Cardiac fibroblast (primary cell): ENCODE measurements at places on chromosomes 12 and 14.
A peak's percentile ranks its signal among the peaks of the same experiment; 100 is the strongest.

- DNase-seq, result peak; percentile 46
Measured at GRCh38 chr12:80056845-80057244, 42.5 kb upstream of the OTOGL start.

DNA sequence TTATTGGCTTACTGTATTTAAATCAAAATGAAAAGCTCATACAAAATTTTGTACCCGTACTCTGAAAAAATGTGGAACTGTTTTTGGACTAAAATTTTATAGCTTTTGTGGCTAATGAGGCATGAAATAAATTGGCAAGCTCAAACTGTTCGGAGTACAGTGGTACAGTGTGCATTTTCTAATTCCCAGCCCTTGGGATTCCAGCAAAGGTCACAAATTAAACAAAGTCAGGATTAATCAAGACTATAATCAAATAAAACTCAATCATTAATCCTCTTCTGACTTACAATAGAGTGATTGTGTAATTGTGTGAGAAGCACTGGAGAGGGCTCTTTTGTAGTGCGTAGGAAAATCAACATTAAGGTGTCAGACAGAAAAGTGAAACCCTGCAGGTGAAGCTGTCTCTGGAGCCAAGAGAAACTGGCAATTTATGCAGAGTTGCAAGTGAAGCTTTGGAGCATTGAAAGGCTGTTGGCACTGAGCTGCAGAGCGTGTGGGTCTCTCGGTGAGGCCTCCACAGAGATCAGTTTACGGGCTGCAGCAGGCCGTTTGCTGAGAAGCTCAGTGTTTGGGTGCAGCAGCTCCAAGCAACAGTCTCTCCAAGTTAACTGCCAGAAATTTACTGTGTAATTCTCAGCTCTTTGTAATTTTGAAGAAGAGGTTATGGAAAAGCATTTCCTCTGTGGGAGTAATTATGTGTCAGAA is 275.9 kb downstream of the FBXL14 start:
- DNase-seq, result peak; percentile 31

GRCh38 chr12:47100160-47100559 is 20.4 kb upstream of the AMIGO2 start:
- DNase-seq, result no peak

- DNase-seq, result no peak
Measured at GRCh38 chr14:100330388-100330931, 7.3 kb downstream of the SLC25A47 start.

DNA sequence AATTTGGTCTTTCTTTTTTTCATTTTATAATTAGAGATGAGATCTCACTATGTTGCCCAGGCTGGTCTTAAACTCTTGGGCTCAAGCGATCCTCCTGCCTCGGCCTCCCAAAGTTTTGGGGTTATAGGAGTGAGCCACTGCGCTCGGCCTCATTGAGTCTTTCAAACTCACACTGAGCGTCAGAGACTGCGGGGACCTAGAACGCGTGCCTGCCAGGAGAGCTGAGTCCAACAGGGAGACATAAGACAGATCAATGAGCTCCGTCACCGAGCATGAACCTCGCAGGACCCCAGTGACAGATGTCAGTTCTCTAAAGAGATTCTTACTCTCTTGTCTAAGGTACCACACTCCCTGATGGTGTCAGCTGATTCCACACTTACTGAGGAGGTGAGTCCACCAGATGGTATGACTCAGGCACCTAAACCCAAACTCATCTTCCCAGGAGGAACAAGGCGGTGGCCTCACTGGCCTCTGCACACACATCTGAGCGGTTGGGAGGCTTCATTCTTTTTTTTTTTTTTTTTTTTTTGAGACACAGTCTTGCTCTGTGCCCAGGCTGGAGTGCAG is 58.9 kb downstream of the CCDC88C start:
- DNase-seq, result no peak

DNA sequence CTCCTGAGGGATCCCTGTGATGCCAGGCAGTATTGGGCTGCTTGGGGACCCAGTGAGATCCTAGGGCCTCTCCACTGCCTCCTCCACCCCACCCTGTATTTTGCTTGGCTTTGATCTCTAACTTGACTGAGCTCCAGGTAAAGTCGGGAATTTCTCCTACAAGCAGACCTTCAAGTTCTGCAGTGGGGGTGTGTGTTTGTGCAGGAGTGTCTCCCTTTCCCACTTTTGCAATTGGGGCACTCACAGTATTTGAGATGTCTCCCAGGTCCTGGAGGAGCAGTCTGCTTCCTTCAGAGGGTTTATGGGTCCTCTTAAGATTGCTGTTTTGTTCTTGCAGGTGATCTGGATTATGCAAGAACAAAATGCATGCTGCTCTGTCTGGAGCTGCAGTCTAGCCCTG is 68.9 kb downstream of the ALG10B start:
- no peak for DNase-seq

DNA sequence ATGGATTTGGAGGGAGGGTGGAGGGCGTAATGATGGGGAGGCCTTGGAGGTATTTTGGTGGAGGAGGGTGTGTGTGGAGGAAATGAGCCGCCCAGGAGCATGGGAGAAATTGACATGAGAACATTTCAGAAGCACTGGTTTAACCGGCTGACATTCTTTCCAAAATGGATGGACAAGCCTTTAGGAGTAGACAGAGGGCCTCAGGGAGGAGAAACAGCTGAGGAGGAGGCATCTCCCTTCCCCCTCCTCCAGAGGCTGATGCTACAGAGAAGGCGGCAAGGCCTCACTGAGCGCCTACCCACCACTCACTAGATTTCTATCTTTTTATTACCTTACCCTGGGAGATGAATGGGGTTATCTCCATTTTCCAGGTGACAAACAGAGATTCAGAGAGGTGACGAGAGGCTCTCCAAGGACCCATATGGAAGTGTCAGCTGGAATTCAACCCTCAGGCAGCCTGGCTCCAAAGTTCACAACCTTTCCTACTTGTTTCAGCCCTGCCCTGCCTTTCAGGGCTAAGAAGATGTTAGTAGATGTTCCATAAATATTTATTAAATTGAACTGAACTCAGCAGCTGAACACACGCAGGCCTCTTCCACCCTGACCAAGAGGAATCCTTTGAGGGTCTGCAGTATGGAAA is 289.6 kb downstream of the ZFP36L1 start:
- no peak for DNase-seq

DNA sequence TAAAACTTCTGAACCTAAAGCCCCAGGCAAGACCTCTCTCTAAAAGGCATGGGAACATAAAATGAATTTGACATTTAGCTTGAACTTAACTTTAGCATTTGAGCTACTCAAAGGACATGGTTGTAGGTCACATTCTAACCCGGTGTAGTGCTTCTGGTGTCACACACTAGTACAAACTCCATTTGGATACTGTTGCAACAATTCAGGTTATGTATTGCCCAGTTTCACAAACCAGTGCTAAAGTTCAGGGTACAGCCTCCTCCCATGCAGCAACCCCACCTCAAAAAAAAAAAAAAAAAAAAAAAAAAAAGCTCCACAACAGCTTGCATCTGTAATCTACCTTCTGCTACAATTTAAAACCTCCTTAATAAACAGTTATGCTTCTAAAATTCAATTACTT is 7.8 kb downstream of the PPTC7 start:
- DNase-seq, result no peak

GRCh38 chr12:51910168-51910567 is 2.9 kb downstream of the ACVRL1 start:
- peak; percentile 44 for DNase-seq

DNA sequence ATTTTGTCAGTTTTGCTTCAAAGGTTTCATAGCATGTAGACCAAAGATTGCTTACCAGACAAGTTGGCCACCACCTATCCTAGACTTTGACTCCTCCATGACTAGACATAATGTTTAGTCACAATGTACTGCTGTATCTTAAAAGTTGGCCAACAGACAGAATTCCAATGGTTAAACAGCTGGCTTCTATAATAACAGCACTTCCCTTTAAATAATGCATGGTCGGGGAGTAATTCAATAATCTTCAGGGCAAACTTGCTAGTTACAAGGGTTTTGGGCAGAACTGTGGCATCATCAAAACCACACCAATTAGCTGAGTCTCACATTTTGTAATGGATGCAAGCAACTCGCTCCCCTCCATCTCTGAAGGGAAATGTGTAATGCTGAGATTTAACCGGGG is 56.9 kb downstream of the IGF1 start:
- no peak for DNase-seq

- DNase-seq, result no peak
Measured at GRCh38 chr12:104506676-104507401, 50.1 kb downstream of the CHST11 start.

DNA sequence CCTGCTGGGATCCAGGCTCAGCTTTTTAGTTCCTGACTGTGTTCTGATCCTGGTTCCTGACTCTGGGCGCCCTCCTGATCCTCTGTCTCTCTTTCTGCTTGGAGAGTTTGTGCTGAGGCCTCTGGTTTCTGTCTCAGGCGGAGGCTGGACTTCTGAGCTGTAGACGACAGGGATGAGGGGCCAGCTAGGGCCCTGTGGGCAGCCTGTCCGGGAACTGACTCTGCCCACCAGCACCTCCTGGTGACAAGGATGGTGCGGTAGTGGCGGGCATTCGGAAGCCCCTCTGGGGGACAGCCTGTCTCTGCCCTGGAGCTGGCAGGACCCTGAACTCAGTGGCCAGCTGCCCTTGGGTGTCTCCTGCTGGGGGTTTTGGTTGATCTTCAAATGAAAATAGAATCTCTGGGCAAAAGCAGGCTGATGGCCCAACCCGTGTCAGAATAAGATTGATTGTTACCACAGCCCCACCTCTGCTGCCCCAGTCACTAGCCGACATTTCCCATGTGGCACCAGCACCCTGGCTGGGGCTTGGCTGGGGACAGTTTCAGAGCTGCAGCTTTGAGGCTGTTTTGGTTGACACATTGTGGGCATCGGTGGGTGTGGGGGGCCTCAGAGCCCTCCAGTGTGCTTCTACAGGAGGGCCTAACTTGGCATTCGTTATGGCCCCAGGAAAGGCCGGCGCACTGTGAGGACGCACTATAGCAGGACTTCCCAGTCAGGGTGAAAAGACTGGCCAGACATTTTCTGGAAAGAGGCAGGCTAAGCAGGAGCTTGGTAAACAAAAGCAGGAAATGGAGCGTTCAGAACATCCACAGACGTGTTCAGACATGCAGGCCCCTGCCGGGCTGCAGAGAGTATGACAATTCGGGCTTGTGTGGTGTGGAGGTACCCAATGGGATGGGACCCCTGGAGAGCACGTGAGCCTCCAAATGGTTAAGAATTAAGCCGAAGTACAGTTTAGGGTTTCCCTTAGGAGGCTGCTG is 16.2 kb downstream of the KRT80 start:
- DNase-seq, result peak; percentile 65

- peak; percentile 3 for DNase-seq
Measured at GRCh38 chr14:57352396-57353170, 37.8 kb upstream of the NAA30 start.

DNA sequence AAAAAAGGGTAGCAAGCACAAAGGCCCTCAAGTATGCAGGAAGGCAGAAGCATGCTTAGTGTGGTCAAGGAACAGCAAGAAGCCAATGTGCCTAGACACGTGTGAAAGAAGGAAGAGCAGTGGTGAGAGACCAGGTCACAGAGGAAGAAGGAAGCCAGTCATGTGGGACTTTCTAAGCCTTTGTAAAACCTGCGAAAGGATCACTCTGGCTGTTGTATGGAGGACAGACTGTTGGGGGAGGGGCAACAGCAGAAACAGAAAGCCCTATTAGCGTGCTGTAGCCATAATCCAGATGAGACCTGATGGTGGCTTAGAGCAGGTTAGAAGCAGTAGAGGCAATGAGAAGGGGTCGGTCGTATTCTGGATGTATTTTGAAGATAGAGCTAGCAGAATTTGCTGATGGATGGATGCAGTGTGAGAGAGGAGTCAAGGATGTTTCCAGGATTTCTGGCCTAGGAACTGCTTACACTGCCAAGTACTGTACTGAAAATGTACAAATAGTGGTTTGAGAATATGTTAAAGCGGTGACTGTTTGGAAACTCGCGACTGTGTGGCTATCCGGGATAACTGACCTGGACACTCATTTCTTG is 5.7 kb upstream of the MLF2 start:
- DNase-seq, result no peak

DNA sequence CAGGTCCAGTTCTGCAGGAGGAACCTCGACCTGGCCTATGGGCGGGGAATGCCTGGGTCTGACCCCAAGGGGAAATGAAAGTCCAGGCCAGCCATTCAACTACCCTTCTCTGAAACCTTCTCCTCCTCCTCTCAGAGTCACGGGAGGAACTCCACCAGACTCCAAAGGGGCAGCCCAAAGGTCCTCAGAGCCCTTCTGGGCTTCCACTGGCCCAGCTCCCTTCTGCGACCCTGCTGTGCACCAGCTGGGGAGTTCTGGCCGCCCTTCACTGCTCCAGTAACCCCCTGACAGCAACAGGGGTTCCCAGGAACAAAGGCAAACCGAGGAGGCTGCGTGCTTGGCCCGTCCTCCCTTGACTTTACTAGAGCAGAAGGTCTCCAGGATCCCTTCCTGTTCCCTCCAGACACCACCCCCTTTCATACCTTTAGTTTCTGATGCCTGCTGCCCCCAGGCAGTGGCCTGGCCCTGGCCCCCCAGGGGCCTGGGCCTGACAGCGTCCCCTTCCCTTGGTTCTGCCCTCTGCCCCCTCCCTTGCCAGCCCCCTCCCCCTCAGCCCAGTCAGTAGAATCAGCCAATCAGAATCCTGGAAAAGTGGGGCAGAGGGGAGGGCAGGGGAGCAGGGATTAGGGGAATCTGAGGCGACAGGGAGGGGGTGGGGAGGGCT is 850 bp upstream of the ZNF385A start:
- no peak for DNase-seq

DNA sequence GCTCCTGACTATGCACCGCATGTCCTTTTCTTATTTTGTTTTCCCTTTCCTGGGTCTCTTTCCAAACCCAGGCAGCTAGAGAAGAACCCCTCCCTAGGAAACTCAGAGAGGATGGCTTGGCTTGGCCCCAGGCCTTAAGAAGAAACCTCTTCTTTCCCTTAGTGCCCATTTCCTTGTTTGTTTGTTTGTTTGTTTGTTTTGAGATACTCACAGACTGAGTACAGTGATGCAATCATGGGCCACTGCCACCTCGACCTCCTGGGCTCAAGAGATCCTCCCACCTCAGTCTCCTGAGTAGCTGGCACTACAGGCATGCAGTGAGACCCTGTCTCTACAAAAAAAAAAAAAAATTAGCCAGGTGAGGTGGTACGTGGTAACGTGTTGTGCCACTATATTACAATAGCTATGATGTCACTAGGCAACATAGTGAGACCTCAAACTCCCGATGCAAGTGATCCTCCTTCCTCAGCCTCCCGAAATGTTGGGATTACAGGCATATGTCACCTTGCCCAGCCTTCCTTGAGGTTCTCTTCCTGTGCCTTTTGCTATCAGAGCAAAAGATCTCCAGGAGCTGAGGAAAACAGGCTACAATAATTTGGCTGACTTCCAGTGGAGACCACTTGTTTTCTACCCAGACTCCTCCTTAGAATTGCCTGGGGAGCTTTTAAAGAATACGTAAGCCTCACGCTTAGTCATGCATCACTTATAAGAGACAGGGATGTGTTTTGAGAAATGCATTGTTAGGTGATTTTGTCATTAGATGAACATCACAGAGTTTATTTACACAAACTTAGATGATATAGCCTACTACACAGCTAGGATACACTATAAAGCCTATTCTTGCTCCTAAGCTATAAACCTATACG is 34.5 kb upstream of the LGALS3 start:
- DNase-seq, result no peak
